Glomerular endothelial cell (primary cell): ENCODE measurements at places on chromosomes 2 and 18.

DNA sequence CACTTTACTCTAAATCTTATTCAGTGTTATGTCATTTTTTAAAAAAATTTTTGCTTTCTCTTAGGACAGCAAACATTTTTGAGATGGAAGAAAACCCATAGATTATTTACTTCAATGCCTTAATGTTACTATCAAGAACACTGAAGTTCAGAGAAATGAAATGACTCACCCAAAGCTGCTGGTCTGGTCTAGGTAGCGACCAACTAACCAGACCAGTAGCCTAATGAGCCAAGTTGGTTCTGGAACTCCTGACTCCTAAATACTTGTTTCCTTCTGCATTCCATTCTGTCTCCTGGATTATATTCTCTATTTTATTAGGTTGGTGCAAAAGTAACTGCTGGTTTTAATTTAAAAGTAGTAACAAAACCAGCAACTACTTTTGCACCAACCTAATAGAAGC is 35.4 kb downstream of the SLC8A1 start:
- DNase-seq: no peak

DNA sequence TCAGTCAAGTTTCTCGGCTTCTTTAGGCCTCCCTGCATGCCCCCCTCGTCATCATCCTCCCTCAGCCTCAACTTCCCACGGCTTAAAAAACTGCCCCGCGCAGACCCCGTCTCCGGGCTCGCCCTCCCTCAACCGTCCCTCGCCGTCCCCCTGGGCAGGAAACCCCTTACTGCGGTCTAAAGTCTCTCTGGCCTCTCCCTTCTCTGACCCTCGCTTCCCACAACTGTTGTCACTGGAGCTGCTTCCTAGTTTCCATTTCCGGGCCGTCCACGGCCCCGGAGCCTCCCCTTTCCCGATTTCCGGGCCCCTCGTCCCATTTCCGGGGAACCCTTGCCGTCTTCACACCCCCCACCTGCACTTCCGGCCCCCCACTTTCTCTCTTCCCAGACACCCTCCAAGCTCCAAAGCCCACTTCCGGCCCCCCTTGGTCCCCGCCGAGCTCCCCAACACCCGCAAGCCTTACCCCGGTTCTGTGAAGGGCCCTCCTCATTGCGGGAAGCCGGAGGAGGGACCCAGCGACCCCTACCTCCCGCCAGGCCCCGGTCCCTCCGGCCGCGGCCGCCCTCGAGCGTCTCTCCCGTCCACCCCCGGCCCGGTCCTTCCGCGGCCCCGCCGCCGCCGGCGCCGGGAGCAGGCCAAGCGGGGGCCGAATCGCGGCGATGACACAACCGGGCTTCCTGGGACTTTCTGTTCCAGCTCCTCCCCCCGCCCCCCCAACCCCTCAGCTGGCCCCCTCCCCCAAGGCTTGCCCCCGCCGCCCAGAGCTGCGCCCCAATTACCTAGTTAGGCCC is 513 bp downstream of the TRIP12 start:
- no peak for DNase-seq

DNA sequence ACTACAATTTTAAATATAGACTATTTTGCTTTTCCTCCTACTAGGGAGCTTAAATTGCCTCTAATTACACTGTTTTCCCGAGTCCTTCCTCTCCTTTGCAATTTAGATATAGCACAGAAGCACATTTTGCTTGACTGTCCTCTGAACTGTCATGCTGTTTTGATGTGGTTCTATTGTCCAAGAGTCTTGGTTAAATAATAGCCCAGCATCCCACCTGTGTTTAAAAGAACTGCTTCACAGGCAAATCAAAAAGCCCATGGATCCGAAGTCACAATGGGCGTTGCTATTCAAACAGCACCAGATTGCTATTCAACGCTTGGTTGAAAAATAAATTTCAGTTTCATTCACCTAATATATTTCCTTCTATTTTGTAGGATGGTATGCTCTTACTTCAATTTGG is 22.3 kb upstream of the ACTR3 start:
- no peak for DNase-seq

GRCh38 chr2:124025171-124025580 is at the start of gene CNTNAP5:
CNTNAP5 (plus strand) TSS chr2:124025287; CDS start chr2:124025651, 364 bp downstream.
- no peak for DNase-seq

DNA sequence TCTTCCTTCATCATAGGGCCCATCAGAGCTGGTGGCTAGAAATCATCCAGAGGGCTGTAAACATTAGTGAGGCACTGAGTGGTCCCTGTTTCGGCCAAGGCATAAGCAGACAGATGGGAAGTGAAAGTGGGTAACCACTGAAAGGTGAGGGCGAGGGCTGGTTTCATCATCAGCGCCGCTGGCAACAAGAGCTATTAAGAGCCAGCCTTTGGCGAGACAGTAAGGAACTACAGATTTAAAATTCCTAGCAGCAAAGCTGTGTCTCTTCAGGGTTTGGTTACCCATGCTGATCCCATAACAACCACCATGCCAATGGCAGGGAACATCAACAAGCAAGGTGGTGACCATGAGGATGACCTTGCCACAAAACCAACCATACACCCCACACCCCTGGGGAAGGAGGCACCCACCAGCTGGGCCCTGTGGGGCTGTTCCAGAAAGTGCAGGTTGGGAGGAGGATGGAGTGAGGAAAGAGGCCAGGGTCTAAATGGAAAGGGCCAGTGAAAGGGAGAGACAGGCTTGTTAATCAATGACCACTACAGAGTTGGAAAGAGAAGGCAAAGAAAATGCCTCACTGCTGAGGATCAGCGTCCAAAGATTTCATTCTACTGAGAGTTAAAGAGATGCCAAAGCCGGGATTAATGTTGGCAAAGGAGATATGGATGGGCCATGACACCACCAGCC is 9.0 kb upstream of the SLC20A1 start:
- no peak for DNase-seq
